Iris pigment epithelial cell (primary cell): ENCODE measurements at places on chromosomes 5 and 9.

DNA sequence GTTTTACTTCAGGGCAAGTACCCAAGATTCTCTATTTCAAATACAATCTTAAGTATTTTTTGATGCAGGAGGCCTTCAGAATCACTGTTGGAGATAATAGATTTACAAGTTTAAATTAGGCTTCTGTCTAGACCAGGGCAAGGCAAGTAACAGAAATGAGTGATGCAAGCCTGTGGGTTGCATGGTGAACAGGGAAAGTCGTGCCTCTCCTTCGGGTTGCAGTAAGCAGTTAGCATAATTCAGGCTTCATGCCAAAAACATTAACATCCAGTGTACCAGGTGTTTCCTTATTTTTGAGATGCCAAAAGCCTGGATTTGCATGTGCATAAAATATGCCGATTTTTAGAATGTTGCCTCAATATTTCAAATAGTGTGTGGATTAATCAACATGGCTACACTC, 369.0 kb downstream of the CAAP1 start:
- no peak for DNase-seq

DNA sequence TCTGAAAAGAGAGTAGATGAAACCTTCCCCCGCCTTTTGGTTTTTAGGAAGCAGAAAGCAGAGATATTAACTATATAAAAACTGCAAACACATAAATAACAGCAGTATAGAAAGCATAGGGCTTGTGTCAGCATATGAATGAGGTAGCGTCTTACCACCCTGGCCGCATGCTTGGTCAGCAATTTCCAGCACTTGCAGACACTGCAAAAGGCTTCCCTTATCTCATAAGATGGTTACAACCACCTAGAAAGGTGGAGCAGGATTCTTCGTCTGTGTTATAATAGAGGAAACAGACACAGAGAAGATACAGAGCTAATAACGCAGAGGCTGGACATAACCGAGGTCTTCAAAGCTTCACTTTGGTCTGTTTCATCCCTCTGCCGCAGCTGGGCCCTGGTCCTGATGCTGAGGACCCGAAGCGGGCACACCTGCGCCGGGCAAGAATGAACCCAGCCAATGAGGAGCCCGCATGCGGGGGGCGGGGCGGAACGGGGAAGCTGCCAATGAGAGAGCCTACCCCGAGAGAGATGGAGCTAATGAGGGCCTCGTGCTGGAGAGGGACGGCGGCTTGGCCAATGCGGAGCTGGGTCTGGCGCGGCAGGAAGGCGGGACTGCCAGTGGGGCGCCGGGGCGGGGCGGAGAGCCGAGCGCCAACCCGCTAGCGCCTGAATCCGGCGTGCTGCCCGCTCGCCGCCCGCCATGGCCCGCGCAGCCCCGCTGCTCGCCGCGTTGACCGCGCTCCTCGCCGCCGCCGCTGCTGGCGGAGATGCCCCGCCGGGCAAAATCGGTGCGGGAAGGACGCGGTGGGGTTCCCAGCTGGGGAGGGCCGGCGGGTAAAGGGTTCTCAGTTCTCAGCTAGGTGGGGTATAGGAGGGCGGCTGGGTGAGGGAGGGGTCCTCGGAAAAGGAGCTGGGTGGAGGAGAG, at the start of gene PCYOX1L:
PCYOX1L (plus strand) TSS at position 677 of the 924 bp plus-strand sequence; CDS start at position 700, 23 bp downstream.
- DNase-seq, result peak; percentile 96

GRCh38 chr9:91816356-91816755, 133.7 kb downstream of the ROR2 start:
- DNase-seq, result no peak

DNA sequence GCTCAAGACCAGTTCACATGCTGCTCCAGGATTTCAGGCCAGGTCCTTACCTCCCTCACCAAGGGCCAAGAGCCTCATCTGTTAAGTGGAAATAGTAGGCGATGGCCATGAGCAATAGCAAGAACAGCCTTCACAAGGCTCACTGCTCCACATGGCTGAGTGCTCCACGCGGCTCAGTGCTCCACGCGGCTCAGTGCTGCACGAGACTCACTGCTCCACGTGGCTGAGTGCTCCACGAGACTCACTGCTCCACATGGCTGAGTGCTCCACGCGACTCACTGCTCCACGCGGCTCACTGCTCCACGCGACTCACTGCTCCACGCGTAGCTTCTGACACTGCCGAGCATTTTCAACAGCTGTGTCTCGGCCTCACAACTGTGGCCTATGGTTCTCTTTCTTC, 36.4 kb upstream of the ADAMTS2 start:
- no peak for DNase-seq

DNA sequence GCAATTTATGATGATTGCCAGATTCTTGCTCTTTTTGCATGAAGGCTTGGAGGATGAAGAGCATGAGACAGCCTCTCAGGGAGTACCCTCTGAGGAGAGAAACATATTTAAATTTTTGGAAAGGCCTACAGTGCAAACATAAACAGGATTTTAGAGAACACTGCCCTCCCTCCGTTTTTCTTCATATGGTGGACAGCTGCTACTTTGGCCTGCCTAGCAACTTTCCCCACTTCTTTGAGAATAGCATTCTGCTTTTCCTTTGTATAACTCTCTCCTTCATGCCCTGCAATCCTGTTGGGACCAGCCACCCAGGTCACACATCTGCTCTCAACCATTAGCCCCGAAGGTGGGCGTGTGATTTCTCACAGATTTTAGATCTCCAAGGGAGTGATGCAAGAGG, 20.5 kb upstream of the TXN start:
- DNase-seq, result no peak

GRCh38 chr5:10604975-10605374, 41.1 kb downstream of the ANKRD33B start:
- DNase-seq, result no peak

GRCh38 chr9:35650341-35651158, at the start of gene SIT1:
Gene SIT1, minus strand, starts transcription at chr9:35650931. Its CDS starts 78 bp downstream, at chr9:35650853.
- no peak for DNase-seq

GRCh38 chr9:74303945-74304344, 193.2 kb upstream of the RORB start:
- no peak for DNase-seq

DNA sequence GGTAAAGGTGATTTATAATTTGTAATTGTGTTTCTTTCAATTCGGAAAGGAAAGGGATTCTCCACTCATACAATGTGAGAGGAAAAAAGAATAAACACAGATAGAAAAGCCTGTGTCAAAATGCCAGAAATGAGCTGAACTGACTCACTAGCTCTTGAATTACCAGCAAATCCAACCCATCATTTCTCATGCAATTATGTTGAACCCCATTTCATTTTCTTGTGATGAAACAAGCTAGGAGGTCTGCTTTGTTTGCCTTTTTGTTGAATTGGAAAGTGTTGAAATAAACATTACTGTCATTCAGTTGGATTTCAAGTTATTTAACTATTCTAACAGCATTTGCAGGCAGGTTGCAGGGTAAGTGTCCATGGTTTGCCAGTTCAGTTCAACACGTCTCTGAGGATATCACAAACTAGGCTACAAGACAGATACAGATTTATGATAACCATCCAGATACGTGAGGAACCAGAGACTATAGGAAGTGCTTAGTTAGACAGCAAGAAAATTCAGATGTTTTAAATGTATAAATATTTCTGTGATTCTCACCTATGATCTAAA, 547.2 kb downstream of the MAT2B start:
- DNase-seq, result peak; percentile 60

DNA sequence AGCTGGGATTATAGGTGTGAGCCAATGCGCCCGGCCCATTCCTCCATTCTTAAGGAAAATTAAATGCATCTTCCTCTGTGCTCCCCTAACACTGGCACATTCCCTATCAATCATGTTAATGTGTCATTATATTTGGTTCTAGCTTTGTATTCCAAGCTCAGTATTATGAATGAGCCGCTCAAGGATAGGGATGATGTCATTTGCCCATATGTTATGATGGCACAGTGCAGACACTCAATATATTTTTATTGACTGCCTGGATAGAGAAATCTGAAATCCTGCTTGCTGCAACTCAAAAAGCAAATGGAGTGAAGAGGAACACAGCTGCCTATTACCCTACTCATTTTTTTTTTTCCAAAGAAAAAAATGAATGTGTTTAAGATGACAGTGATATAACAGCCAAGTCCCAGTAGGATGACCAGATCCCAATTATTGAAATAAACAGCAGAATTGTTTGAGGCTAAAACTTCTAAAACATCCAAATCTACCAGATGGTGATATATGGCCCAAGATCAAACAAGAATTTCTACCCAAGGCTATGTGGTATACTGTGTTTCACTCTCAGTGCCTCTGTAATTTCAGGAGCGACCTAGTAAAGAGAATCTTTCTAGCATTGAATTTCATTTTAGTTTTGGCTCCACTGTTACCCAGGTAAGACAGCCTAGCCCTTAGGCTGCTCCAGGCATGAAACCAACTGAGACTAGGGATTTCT, 16.3 kb downstream of the SUSD1 start:
- no peak for DNase-seq

DNA sequence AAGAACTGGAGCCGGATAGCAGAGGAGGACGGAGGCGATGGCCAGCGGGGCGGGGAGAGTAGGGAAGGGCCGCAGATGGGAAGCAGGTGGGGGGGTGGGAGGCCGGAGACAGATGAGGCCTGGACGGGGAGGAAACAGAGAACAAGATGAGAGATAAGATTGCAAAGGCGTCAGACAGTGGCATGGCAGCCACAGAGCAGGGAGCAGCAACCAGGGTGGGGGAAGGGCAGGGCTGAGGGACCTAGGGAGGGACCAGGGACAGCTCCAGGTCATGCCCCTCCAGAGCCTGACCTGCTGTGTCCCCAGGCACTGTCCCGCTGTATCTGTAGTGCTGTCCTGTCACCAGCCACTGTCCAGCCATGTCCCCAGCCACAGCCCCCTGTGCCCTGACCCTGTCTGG, 49.6 kb upstream of the LMX1B start:
- DNase-seq, result no peak

DNA sequence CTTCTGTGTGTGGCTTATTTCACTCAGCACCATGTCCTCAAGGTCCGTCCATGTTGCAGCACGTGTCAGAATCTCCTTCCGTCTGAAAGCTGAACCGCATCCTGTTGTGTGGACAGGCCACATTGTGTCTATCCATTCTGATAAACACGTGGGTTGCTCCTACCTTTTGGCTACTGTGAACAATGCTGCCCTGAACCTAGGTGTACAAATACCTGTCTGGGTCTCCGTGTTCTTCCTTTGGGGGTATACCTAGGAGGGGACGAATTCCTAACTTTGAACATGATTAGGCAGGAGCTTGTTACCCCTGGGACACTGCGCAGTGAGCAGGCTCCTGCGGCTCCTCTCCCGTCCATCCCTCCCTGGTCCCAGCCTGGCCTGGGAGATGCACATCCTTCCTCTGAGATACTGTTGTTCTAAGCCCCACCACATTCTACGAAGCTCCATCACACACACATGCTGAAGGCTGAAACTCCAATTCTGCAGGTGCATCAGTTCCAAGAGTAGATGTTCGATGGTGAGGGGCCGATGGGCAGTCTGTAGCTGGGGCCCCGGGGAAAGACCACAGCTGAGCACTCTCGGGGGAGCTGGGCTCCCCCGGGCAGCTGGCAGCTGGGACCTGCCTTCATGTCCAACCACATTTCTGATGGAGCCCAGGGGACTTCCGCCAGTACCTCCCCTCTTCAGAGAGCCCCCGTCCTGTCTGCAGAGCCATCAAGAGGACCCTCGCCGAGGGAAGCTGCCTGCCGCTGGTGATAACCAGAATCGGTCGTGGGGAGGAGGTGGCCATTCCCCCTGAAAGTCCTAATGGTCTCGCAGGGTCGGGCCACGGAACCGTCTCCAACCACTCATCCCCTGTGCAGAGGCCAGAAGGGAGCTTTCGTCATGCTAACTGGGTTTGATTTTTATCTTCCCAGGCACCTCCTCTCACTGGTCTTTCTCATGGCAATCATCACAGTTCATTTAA, 120.9 kb downstream of the COL23A1 start:
- DNase-seq, result no peak

GRCh38 chr5:52867809-52868208, 80.1 kb downstream of the ITGA1 start:
- peak; percentile 79 for DNase-seq

DNA sequence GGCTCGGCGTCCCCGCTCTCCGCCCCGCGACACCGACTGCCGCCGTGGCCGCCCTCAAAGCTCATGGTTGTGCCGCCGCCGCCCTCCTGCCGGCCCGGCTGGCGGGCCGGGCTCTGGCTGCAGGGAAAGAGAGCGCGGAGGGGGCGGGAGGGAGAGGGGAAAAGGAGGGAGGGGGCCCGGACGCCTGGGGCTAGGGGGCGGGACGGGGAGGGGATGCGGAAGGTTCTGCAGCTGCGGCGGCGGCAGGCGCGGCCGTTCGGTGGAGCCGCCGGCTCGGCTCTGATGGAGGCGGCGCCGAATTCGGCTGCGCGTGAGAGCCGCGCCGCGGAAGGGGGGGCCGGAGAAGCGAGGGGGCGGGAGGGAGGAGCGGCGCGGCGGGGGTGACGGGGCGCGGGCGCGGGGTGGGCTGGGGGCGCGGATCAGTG, at the start of gene MARCHF11:
MARCHF11 (minus strand) TSS at position 281 of the 425 bp plus-strand sequence; CDS start at position 65, 216 bp downstream.
- DNase-seq, result no peak

DNA sequence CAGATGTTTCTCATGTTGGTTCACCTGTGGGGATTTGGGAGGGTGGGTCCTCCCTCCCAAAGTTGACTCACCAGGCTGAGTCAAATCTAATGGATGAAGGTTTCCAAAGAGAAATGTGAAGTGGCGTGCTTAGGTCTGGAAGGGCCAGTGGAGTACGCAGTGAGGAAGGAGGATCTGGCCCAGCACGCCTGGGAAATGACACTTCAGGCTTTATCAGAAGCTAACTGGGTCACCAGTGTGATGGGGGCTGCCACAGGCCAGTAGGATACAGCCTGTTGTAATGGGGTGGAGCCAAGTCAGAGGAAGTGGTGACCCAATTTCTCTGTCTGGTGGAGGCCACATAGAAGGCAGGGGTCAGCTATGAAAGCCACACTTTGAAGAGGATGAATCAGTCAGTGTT, 18.0 kb downstream of the POLR1E start:
- DNase-seq, result peak; percentile 83

DNA sequence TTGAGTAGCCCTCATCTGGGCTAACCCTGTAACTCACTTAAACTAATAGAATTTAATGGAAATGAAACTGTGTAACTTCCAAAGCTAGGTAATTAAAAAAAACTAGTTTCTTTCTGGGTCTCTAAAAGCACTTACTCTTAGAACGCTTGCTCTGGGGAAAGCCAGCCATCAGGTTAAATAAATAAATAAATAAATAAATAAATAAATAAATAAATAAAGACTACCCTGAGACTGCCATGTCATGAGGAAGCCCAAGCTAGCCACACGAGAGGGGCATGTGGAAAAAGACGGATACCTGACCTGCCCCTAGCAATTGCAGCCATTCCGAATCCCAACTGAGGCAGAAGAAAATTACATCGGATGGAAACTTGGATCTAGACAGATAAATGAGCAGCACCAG, 51.3 kb upstream of the FER start:
- DNase-seq, result no peak

GRCh38 chr5:1318659-1319251, 23.9 kb upstream of the TERT start:
- no peak for DNase-seq

- no peak for DNase-seq
Measured at GRCh38 chr5:29899583-29899982, 1293.9 kb upstream of the CDH6 start.

- DNase-seq, result peak; percentile 76
Measured at GRCh38 chr9:36728651-36729520, 156.2 kb downstream of the MELK start.

DNA sequence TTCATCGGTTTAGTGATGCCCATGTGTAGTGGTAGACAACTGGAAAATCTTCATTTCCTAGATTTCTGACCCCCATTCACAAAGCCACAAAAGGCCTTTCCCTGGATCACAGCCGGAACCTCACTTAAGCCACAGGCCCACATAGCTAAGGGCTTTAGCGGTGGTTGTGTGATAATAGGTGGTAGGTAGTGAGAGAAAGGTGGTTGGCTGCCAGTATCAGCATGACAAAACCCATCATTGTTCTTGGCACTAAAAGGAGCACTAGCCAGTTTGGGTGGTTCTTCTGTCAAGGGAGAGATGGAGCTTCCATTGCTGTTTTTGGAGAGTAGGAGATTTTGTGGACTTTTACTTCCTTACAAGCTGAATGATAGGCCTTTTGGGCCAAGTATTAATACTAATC, 9.7 kb upstream of the SLC36A2 start:
- no peak for DNase-seq
